EL (cell line): ENCODE measurements at places on chromosomes 13 and 19.
A peak's percentile ranks its signal among the peaks of the same experiment; 100 is the strongest.

DNA sequence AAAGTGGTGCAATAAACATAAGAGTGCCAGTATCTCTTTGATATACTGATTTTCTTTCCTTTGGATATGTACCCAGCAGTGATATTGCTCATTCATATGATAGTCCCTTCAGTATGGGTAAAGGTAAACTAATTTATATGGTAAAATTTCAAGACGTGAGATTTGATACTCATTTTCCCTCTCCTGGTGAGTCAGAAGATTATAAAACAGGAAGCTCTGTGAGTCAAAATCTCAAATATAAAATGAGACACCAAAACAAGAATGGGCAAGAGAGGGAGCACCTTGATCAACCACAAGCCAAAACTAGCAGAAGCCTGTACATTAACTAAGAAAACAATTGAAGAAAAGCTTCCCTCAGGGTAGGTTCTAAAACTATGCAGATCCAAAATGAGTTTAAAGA is 216.3 kb downstream of the SLITRK6 start:
- DNase-seq = peak; percentile 2

- no peak for DNase-seq
Measured at GRCh38 chr13:99258946-99259345, 767 bp upstream of the GPR18 start.

- DNase-seq = no peak
Measured at GRCh38 chr19:38281811-38282566, 17.6 kb downstream of the SPINT2 start.

DNA sequence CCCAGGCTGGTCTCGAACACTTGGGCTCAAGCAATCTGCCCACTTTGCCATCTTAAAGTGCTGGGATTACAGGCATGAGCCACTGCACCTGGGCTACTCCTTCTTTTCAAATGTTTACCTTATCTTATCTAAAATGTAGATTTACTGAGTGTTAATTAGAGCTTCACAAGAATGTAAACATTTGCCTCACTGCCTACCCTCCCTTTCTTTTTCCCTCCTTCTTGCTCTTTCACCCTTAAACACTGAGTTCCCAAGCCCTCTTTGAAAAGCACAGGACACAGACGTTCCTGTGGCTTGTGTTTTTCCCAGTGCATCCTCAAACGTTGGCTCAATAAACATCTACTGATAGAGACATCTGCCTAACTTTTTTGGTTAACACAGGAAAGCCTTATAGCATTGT is 32.7 kb upstream of the CYSLTR2 start:
- no peak for DNase-seq

DNA sequence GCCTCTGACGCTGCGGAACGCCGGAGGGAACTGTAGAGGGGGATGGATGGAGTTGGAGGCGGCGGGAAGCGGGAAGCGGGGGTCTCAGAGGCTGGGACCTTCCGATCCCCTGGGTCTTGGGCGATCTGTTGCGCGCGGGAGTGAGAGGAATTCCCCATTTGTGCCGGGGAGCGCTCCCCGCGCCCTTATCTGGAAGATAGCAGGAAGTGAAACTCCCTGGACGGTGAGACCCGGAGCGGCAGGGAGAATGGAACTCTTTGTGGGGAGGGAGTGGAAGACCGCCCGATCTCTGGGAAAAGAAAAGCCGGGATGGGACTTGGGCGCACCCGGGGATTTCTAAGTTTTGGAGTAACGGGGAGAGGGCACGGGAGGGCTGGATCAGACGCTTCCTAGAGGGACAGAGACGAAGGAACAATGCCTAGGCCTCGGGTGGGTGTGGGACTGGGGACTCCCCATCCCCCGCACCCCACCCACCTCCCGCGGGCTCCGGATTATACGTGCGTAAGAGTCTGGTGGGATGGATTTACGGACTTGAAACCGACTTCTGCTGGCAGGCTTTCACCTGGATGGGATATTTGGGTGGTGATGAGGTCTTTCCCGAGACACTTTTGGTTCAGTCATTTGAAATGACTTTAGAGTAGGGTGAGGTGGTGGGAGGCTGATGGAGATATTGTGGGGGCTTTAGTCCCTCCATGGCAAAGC is 495 bp downstream of the LSR start:
- DNase-seq = no peak

- DNase-seq = no peak
Measured at GRCh38 chr19:51181913-51182419, 39.9 kb downstream of the SIGLEC7 start.

DNA sequence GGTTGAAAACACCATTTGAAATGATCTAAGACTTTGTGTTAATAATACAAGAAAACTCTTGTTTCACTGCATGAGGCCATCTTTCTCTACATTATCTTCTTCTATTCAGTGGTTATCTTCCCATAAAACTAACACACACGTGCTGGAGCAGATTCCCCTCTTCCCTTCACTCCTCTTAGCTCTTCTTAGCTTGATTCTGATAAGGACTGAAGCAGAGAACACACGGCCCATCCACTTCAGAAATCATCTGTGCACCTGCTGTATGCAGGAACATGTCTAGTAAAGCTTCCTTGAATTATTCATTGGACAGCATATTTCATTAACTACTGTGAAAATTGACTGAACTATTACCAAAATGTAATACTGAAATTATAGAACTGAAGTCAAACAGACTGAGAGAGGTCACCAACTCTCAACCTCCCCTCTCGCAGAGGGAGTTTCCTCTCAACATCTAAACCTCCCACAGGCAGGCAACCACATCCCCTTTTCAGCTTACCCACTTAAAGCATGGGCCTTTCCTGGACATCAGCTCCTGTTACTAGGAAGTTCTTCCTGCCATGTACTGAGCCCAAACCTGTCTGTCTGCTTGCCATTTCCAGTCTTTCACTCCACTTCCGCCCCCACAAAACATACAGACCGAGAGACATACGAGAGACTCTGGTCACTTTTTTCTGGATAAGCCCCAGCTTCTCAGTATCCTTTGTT is 113.9 kb downstream of the CRYL1 start:
- DNase-seq = no peak

DNA sequence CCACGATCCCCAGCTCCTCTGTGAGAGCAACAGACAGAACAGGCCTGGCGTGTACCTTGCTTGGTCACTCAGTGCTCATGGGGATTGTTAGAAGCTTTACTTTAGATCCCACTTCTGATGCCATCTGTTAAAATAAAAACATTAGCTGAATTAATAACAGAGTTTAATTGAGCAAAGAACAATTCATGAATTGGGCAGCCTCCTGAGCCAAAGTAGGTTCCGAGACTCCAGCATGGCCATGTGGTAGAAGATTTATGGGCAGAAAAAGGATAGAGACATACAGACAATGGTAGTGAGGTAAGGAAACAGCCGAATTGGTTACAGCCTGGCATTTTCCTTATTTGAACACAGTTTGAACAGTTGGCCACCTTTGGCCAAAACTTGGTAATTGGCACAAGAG is 223.9 kb upstream of the TRPC4 start:
- DNase-seq = no peak

- DNase-seq = peak; percentile 70
Measured at GRCh38 chr19:6423499-6424194, 964 bp downstream of the KHSRP start.

GRCh38 chr13:32783067-32783466 is 196.8 kb downstream of the PDS5B start:
- DNase-seq = peak; percentile 39
